ENCODE measurements at places on chromosomes 7 and 10.

GRCh38 chr10:132972986-132973902, 30.9 kb upstream of the CFAP46 start:
- DNase-seq: no peak

- DNase-seq: no peak
Measured at GRCh38 chr10:35387768-35388167, 51.5 kb downstream of the CCNY start.

DNA sequence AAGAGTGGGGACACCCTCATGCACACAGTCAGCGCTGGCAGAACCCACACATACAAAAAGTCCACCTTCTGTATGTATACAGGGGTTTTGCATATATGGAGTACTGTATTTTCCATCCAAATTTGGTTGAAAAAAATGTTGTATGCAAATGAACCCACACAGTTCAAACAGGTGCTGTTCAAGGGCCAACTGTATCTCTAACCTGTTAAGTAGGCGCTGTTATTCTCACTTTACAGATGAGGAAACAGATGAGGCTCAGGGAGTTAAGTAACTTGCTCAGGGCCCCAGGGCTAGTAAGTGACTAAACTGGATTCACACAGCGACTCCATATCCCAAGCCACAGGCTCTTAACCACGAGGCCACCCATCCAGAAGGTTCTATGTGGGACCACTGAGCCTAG, 69.9 kb downstream of the C10orf105 start:
- no peak for DNase-seq

DNA sequence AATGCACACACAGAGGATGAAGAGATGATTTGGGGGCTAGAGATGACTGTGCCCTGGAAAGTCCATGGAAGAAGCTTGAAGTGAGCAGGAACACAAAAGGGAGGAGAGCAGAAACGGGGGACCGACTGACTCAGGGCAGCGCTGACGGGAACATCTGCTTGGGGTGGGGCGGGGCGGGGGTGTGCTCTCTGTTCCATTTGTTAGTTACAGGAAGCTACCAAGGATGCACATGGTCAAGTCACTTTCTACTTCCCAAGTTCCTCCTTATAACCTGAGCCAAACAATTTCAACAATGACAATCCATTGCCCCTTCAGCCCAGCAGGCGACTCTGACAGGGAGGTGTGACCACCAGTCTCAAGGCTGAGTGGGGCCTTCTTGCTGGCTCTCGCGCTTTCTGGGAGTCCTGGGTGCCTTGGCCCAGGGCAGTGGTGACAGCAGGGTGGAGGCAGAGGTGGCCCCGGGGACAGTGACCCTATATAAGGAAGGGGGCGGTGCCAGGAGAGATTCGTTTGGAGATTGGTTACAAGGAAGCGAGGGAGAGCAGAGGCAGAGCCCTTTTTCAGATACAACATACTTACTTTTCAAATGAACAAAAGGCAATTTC, 39.6 kb downstream of the CLEC2L start:
- DNase-seq: no peak

- DNase-seq: no peak
Measured at GRCh38 chr10:36256948-36257356, 614.9 kb upstream of the FZD8 start.

- DNase-seq: no peak
Measured at GRCh38 chr10:102291221-102291905, 46.0 kb downstream of the GBF1 start.

- no peak for DNase-seq
Measured at GRCh38 chr7:130961128-130961601, 227.2 kb upstream of the KLF14 start.

DNA sequence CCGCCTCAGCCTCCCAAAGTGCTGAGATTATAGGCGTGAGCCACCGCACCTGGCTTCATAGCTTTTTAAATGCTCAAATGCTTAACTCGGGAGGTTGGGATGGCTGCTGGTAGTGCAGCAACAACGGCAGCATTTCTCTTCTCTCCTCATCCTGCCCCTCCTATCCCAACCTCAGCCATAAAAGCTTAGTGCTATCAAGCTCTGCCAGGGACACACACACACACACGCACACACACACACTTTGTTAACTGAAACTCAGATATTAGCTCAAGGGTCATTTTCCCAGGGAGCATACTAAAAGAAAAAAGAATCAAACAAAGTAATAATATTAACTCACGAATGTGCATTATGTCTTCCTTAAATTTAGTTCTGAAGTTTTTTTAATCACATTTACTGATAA, 63.0 kb upstream of the HPS1 start:
- no peak for DNase-seq

- no peak for DNase-seq
Measured at GRCh38 chr10:58830697-58831096, 318.0 kb downstream of the BICC1 start.

GRCh38 chr10:101061624-101062231, at the start of gene KAZALD1:
TSS of gene KAZALD1 (plus strand) at chr10:101061989. CDS start at chr10:101062593, 604 bp downstream.
- no peak for DNase-seq

DNA sequence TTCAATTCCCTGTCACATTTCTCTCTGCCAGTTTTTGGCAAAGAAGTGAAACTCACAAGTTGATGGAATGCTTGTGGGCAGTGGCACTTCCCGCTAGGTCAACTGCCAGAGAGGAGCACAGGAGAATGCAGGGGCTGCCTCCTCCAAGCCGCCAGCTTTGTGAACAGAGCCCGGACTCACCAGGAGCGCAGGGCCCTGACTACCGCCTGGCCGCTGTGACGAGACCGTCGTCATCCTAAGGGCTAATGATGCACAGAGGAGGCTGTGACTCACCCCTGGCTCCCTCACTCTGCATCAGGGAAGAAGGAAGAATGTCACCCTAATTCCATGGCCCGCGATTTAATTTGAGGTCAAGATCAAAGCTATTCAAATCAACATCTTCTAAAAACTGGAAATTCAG, 123.9 kb downstream of the TAX1BP1 start:
- DNase-seq: no peak

- no peak for DNase-seq
Measured at GRCh38 chr10:119396008-119396708, 146.4 kb downstream of the RGS10 start.

GRCh38 chr10:3056280-3057037, 10.9 kb upstream of the PFKP start:
- no peak for DNase-seq

GRCh38 chr10:24791084-24791726, 67.5 kb upstream of the ARHGAP21 start:
- no peak for DNase-seq

DNA sequence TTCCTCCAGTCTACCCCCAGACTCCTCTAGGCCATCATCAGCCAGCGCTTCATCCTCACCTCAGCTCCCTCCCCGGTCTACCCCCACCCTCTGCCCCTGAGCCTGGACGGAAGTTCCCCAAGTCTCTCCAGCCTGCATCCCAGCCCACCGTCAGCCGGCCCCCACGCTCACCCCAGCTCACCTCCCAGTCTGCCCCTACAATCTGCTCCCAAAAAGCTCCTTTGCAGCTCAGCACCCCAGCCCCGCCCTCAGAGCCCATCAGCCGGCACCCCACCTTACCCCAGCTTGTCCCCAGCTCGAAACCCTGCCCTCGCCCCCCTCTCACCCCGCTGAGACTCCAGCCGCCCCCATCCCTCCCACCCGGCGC, 322 bp upstream of the RAMP3 start:
- DNase-seq: no peak

- no peak for DNase-seq
Measured at GRCh38 chr10:116633216-116633600, 12.5 kb downstream of the PNLIPRP2 start.

- DNase-seq: no peak
Measured at GRCh38 chr7:36348256-36348655, 41.4 kb upstream of the ANLN start.

GRCh38 chr7:80770675-80771081, 132.2 kb downstream of the CD36 start:
- no peak for DNase-seq

DNA sequence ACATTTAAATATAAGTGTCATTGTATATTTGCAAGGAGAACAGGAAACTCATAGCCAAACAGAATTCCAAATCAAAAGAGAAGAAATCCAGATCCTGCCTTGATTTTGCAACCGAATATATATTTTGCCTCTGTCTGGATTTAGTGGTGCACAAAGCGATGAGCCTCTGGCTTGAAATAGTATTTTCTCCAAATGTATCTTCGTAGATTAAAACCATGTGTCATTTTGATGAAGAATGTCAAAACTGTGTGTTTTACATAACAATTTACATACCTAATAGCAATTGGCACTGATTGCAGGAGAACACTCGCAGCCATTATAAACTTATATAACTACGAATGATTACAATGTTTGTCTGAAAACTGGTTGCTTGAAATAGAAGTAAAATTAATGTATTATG, 156.4 kb downstream of the ARID5B start:
- no peak for DNase-seq

DNA sequence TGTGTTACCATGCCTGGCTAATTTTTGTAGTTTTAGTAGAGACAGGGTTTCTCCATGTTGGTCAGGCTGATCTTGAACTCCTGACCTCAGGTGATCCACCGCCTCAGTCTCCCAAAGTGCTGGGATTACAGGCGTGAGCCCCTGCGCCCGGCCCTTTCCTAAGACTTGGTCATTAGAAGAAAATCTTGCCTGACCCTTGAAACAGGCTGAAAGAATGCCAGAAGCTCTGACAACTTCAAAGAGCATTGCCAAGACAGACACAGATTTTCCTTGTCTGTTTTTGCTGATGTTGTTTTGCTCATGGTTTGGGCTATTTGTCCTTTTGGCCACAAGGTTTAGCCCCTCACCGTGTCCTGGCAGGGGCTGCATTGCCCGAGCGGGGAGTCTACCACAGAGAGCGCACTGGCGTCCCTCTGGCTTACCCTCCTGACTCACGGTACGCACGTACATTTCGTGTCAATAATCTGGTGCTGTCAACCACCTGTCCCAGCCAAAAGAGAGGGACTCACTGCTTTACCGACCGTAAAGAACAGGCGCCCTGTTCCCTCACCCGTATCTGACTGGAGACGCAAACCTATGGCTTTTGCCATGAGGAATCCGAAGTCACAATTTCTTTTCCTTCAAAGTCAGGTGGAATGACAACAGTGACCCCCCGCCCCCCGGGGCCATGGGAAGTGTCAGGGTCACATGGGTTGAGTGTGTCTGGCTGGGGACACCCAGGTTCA, 10.1 kb upstream of the INPP5A start:
- no peak for DNase-seq

DNA sequence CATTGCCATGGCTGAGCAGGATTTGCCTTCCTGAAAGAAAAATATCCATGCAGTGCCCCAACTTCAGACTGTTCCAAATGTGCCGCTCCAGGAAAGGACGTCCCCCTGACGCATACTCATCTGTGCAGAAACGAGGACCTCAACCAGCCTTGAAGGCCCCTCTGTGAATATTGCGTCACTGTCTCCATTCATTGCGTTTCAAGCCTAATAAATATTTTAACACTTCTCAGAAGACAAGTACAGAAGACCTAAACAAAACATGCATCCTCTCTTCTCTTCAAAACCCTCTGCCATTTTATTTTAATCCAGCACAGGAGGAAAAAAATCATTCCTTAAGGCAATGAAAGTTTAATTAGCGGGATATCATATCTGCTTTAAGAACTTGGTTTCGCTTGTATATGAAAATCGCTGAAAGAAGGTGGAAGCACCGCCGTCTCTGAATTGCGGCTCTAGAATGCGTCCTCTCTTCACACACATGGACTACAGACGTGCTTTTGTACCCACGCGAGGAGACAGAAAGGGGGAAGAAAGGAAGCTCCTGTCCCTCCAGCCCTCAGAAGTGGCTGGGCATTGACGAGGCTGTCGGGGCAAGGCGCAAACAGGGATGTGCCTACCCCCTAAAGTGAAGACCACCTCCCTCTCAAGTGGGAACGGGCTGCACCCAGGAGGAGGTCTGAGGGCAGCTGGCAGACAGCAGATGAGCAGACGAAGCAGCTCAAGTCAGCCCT, 36.8 kb downstream of the RGS10 start:
- DNase-seq: no peak

- no peak for DNase-seq
Measured at GRCh38 chr10:114397651-114398145, 6.6 kb downstream of the AFAP1L2 start.

DNA sequence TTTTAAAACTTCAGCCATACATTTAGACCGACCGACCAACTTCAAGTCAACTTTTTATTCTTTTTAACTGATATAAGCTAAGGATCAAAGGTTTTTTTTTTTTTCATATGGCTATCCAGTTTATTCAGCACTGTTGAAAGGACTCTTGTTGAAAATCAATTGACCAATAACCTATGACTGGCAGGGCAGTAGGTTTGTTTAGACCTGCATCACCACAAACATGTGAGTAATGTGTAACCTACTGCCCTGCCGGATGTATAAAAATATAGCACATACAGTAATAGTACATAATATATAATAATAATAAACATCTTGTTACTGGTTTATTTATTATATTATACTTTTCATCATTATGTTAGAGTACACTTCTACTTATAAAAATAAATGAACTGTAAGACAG, 434.6 kb upstream of the SEMA3A start:
- DNase-seq: no peak

GRCh38 chr7:105810556-105810955, 65.8 kb downstream of the ATXN7L1 start:
- DNase-seq: no peak

DNA sequence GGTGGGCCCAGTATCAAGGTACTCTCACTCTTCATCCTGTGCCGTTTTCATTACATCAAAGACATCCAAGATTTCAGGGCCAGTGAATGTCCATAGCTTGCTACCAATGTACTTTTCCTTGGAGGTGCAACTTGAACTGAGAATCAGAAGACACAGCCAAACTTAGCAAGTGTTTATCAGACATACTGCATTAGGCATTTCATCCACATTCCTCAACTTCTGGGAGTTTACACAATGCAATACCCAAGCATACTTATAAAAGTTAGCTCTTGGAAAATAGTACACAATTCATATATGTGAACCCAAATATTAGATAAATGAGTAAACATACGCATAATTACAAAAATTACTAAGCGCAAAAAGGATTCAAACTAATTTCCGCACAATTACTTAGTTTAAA, 216.3 kb upstream of the RHOBTB1 start:
- DNase-seq: no peak

GRCh38 chr7:66886152-66886551, 34.9 kb upstream of the TMEM248 start:
- no peak for DNase-seq

DNA sequence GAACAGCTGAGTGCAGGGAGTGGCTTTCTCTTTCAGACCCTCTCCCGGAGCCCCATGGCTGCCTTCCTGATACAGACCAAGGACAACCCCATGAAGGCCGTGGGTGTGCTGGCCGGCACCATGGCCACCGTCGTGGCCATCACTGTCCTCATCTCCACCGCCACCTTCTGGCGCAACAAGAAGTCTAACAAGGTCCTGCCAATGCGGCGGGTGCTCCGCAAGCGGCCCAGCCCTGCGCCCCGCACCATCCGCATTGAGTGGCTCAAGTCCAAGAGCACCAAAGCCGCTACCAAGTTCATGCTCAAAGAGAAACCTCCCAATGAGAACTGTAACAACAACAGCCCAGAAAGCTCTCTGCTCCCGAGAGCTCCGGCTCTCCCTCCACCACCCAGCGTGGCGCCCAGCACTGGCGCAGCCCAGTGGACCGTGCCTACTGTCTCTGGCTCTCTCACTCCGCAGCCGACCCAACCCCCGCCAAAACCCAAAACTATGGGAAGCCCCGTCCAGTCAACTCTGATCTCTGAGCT, 11.2 kb downstream of the LRIT2 start:
- DNase-seq: no peak

All from esophagus squamous epithelium (tissue), 5 donors.